ENCODE measurements at places on chromosomes 2 and 18.

DNA sequence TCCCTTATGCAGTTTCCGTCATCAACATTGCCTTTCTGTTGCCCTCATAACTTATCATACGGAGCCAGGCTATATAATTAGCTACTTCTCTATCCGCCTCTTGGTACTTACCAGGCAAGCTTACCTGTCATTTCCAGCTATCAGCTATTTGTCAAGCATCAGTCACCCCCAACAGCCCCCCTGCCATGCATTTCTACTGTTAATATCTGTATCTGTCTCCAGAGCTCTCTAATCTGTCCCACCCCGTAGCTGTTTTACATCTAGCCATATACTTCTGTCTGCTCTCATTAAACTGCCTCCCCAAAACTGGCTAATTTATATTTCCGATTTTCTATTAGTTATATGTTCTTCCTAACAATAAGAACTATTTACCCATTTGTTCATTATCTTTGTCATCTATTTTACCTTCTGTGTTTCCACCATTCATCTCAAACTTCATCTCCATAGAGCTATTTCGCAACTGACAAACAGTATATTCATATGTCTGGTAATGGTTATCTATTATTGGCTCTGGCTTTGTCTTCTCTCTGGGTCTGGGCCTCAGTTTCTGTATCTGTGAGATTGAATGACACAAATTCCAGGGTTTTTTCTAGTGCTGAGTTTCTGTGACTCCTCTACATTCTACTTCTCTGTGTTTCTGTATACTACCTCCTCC, 9.6 kb downstream of the EMX1 start:
- DNase-seq: no peak

DNA sequence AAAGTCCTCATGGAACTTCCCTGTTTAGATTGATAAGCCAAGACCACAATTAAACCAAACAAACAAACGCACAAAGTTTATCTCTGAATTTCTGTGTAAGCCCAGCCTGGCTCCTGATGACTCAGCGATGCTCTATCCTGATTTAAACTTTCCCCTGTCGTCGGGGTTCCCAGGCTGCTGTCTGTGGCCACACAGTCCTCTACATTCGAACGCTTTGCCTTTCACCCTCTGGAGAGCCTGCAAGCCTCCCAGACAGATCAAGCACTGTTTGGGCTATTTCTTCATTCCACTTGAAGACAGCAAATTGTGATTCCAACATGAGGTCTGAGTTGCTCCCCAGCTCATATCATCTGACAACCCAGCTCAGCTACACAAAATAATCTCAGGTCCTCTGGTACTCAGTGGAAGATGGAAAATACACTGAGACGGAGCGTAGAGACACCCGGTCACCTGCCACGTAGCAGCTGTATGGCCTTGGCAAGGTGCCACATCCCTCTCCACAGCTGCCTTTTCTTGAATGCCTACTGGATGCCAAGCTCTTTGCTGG, 51.2 kb downstream of the CYRIA start:
- no peak for DNase-seq

GRCh38 chr2:199480966-199481365, 23.2 kb upstream of the SATB2 start:
- no peak for DNase-seq

- no peak for DNase-seq
Observed at GRCh38 chr2:61632276-61633169, 94.4 kb upstream of the XPO1 start.

GRCh38 chr2:120440521-120441350, 94.8 kb downstream of the INHBB start:
- no peak for DNase-seq

- peak; percentile 41 for DNase-seq
Observed at GRCh38 chr2:216849987-216850386, 9.9 kb downstream of the TNP1 start.

GRCh38 chr2:15385184-15385583, 175.9 kb downstream of the NBAS start:
- DNase-seq: no peak
